ENCODE measurements at places on chromosomes 11 and 22.

DNA sequence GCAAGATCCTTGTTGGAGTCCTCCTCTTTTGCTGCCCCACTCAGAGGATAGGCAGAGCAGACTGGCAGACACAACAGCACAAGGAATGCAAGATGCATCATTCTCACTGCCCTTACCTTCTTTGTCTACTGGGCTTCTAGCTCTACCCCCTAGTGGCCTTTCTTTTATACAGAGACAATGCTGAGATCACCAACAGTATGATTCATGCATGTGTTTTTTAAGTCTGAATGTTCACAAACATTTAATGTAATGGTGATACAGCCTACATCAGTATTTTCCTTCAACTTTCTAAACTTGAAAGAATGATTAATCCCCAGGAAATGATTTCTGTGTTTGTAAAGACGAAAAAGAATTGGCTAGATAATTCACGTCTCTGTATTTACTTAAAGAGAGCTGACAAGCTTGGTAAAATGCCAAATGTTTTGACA lies at the start of gene MMP10:
Gene MMP10 (minus strand): TSS at position 138 of the 428 bp plus-strand sequence. CDS start 37 bp downstream, at position 101.
- no peak for DNase-seq

GRCh38 chr11:79697905-79698304 lies 257.1 kb upstream of the TENM4 start:
- peak; percentile 6 for DNase-seq

GRCh38 chr11:8870411-8871170 lies 40.4 kb upstream of the AKIP1 start:
- peak; percentile 24 for DNase-seq

GRCh38 chr22:19132153-19132552 lies 1.0 kb downstream of the TSSK2 start:
- DNase-seq, result no peak

- no peak for DNase-seq
These were observed 67.8 kb downstream of the RBFOX2 start for GRCh38 chr22:35960854-35961253.

DNA sequence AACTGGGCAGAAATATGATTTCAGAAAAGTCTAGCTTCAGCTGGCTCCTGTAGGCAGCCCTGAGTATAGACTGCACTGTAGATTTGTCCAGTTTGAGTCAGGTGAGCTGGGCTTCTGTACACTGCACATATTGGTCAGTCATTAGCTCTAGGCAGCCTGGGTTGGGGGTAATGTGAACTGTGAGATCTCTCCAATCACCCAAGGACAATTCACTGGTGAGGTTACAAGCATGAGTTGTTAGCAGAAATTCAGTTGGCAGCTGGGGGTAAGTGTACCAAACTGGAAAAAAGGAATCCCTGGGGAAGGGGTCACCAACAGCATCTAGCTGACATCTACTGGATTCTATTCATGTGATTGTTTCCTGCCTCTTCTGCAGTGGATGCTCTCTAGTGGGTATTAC lies 39.7 kb downstream of the MRGPRX2 start:
- DNase-seq, result no peak

- DNase-seq, result no peak
These were observed 45.8 kb downstream of the LRFN4 start for GRCh38 chr11:66902486-66903177.

GRCh38 chr22:27825174-27825573 lies 23.6 kb upstream of the MN1 start:
- peak; percentile 26 for DNase-seq

DNA sequence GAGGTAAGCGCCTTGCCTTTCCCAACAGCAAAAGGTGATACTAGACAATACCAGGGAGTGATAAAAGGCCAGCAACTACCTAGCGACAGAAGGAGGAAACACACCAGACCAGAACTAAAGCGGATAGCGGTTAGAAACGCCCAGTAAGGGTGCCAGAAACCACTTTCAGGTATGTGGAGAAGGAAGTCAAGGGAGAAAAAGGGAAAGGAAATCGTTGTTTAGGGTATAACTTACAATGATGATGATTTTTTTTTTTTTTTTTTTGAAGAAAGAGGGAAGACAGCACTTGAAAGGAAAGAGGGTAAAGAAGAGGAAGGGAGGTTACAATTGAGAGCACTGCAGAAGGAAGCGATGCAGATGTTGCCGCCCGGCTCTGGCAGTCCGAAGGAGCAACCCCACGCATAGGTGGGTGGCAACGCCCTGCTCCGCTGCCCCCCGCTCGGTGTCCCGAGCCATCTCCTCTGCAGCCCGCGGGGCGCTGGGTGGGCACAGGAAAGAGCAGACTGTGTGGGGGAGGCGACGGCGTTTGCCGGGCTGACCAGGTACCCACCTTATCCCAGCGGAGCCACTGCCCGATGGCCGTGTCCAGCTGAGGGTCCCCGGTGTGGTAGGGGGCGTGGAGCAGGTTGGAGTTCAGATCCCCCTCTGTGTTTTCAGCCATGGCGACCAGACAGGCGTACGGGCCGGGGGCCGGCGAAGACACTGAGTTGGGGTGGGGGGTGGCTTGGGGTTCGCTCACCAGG lies 561 bp downstream of the PGM2L1 start:
- peak; percentile 39 for DNase-seq

GRCh38 chr22:48406161-48406560 lies 1421.5 kb downstream of the BRD1 start:
- no peak for DNase-seq

DNA sequence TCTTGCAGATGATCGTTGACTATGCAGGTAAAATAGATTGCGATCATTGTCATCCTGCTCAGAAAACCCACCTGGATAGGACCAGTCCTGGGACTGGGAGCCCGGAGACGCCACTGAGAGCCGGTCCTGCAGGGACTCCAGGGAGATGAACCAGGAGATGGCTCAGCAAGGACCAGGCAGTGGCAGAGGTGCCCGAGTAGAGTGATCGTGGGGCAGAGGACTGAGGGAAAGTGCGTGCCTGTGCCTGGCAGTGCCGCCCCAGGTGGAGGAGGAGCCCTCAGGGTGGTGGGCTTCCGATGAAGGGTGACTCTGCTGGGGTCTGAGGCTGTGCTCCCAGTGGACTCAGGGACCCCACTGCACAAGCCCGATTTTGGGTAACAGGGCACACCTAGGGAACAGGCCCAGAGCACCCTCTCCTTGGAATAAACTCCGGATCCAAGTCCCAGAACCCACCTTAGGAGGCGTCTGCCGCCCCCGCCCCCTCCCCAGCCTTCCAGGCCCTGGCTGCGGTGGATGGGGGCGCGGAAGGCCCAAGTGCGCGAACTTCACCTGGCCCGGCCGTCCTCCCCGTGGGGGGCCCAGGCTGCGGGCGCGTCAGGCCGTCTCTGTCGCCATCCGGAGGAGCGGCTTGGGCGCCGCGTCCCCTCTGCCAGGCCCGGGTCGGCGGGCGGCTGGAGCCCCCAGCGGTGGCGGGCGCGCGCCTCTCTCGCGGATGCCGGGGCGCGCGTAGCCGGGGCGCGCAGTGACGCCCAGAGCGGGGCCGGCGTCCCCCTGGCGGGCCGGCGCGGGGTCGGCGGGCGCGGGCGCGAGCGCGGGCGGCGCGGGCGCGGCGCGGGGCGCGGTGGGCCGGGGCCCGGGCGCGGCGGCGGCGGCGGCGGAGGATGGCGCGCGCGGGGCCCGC lies 1338.8 kb downstream of the BRD1 start:
- no peak for DNase-seq

GRCh38 chr11:131914361-131914774 lies 544.0 kb downstream of the NTM start:
- DNase-seq, result no peak

DNA sequence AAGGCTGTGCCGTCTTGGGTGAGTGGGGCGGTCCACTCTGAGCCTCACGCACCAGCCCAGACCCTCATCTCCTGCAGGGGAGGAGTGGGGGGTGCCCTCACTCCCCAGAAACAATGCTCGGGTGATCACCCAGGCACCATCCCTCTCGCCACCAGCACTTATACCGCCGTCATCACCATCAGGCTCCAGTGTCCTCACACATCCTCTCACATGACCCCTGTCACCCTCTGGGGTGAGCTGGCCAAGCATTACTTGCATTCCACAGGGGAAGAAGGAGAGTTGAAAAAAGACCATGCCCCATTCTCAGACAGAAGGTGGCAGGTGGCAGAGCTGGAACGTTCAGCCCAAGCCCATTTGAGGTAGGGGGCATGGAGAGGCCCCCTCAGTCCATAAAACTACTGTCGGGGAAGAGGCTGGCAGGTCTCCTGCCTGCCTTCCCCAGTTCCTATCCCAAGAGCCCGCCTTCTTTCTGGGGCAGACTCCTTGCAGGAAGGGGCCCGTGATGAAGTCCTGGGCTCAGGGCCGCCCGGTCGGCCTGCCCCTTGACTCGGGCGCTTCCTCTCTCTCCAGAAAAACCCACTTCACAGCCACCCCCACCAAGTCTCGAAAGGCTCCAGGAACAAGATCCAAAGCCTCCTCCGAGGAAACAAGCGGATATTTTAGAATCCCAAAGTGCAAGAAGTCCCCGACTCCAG lies 153.3 kb downstream of the DSCAML1 start:
- DNase-seq, result no peak

DNA sequence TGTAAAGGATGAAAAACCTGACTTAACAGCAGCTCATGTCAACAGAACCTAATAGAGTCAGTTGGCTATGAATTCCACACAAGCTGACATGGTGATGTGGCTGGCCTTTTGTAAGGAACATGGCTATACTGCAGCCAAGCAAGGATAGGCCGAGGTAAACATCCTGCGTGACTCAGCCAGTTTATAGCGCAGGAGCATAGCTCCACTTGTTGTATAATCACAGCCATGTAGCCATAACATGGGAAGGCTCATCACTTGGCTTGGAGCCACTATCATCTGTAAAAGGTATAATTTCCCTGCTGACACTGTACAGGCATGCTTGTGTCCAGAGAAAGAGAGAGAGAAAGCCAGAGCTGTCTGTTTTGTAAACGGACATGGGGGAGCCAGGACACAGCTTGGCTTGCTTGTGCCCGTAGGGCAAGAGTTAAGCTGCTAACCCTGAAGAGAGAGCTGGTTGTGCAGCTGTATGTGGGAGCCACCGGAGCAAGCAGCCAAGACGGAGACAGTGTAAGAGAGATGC lies 104.4 kb upstream of the PLET1 start:
- no peak for DNase-seq

DNA sequence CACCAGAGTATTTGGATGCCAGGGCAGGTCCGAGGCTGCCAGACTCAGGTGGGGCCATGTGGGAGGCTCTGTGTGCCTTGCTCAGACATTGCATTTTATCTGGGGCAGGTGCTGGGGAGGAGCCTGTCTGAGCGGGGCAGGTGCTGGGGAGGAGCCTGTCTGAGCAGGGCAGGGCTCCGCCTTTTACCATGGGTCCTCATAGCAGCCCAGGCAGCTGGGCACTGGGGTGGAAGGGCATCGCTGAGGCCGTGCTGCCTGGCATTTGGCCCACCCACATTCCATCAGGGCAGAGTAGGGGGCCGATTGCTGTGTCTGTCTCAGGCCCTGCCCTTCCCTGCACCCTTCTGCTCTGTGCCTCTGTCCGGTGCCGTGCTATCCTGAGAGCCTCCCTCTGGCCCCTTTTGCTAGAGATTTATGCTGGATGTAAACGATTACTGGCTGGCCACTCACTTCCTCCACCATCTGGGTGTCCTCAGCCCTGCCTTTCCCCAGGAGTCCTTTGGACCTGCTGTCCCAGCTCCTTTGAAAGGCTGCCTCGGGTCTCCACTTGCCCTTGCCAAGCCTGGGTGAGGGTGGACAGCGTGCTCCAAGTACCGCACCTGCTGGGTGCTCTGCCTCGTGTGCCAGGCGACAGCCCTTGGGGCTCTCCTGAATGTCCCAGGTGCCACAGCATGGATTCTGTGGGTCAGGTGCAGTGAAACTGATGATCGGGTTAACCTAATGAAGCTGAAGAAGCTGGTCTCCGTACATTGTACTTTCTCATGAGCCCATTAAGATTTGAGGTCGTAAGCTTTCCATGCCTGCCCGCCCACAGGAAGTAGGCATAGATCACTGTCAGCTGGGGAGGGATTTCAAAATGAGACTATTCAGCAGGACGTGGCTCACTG lies 281.6 kb downstream of the TBC1D22A start:
- DNase-seq, result peak; percentile 15

DNA sequence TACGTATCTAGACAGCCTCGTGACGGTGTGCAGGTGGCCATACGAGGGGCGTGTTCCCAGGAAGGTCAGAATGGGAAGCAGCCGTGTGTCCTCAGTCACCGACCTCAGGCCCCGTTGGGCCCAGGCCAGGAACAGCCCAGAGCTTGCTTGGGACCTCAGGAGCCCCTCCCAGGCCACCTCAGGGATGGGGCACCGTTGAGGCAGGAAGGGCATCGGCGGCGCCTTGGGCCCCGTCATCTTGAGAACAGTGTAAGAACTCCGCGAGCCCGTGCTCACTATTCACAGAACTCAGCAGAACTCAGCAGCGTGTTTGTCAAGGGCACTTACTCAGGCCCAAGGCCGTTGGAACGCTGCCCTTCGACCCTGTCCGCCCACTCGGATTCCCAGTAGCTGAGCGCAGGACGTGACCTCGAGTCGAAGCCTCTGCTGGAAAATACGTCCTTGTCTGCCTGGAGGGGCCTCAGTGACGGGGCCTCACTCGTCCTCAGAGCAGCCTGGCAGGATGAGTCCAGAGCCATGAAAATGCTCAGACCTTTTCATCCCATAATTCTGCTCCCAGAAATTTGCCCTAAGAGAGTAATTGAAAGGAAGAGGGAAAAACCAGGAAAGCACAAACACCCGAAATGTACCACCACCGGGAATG lies 1134.8 kb downstream of the BRD1 start:
- DNase-seq, result no peak

DNA sequence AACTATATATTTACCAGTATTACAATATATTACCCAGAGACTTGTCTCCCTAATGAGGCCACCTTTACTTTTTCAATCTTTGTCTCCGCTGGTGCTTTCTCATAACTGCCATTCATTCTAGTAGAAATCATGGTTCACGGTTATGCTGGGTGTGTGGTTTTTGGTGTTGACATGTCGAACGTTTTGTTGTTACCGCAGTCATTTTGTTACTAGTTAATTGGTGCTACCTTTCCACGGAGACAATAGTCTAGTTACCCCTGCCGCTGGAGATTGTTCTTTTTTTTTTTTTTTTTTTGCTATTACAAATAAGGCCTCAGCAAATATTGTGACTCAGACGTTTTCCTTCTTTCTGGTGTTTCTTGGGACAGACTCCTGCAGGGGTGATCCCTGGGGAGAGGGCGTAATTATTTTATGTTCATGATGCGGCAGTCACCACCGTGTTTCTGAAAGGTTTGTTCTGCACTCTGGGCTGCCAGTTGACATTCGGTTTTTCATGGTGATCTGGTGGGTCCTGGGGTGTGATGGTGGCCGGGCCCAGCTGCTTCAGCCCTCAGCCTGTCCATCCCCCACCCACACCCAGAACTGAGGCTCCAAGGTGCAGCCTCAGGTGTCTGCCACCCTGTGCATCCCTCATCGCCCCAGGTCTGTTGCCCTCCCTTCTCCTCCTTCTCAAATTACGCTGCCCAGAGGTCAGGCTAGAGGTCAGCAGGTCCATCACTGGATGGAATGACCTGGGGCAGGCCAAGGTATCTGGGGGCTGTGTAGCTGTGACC lies 28.6 kb downstream of the LRP5 start:
- peak; percentile 69 for DNase-seq

Measured in activated CD4-positive, alpha-beta T cell treated with anti-CD3 and anti-CD28 coated beads, Interleukin-2, Interleukin-4, amounts not matched to agents 100 ng/mL and 50 ng/mL, durations not matched to agents 16 hours and 8 hours (primary cell).